ENCODE measurements at places on chromosomes 7 and 10. TPM values are rescaled to one million over a fixed set of nuclear protein-coding genes. Genes with fewer than 3 reads are reported as not detected.

ADIRF gene
- not detected for total RNA-seq

ABCB4 gene
- total RNA-seq: 0.50 TPM

STAG3 gene
- 1.2 TPM for total RNA-seq

TEX36 gene
- not detected for total RNA-seq
